ENCODE measurements at places on chromosomes 7 and 10.
A peak's percentile ranks its signal among the peaks of the same experiment; 100 is the strongest.

GRCh38 chr7:35035511-35035961 is 1.7 kb downstream of the DPY19L1 start:
- DNase-seq: no peak

DNA sequence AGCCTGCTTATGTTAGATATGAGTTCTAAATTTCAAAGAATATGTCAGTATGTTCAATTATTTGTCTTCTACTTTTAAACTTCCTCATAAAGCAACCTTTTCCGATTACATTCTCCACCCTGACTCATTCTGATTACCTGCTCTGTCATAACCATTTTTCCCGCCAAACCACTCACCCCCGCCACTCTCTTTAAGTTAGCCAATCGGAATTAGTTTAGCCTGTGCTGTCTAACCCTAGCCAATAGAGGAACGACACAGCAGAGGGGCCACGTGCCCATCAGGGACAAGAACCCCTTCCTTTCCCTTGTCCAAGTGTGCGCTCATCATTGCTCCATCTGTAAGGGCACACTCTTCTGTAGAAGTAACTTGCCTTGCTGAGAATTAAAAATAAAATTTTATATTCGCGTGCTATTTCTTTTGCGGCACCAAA is 91.4 kb downstream of the CCDC71L start:
- no peak for DNase-seq

GRCh38 chr10:130015075-130015695 is 51.1 kb upstream of the EBF3 start:
- no peak for DNase-seq

- DNase-seq: no peak
Observed at GRCh38 chr10:125484035-125484732, 198.8 kb downstream of the TEX36 start.

GRCh38 chr10:127080317-127080716 is 116.1 kb downstream of the INSYN2A start:
- DNase-seq: no peak

- no peak for DNase-seq
Observed at GRCh38 chr7:99146979-99147378, 3.1 kb upstream of the SMURF1 start.

DNA sequence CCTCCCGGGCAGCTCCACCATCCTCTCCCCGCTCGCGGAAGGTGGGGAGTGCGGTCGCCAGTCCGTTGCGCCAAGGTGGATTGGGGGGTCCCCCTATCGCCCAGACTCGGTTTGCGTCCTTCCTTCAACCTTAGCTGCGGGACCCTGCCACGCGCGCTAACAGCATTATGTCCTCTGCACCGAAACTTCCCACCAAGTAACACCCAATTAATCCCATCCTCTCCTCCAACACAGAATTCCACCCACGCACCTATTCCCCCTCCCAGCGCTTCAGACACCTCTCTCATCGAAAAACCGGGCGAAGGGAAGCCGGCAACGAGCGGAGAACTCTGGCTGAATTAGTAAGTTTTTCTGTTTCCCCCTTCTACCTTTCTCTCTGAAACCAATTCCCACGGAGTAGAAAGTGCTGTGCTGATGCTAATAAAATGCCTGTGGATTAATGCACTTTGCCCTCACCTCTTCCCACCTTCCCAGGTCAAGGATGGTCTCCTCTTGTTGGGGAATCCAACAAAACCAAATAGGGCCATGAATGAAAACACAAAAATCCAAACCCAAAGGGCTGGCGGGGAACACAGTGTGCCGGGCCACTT is 947 bp downstream of the HOXA3 start:
- DNase-seq: peak; percentile 81

GRCh38 chr10:17151716-17152115 is 22.1 kb upstream of the CUBN start:
- DNase-seq: no peak

GRCh38 chr7:115410434-115410820 is 488.5 kb downstream of the MDFIC start:
- no peak for DNase-seq

DNA sequence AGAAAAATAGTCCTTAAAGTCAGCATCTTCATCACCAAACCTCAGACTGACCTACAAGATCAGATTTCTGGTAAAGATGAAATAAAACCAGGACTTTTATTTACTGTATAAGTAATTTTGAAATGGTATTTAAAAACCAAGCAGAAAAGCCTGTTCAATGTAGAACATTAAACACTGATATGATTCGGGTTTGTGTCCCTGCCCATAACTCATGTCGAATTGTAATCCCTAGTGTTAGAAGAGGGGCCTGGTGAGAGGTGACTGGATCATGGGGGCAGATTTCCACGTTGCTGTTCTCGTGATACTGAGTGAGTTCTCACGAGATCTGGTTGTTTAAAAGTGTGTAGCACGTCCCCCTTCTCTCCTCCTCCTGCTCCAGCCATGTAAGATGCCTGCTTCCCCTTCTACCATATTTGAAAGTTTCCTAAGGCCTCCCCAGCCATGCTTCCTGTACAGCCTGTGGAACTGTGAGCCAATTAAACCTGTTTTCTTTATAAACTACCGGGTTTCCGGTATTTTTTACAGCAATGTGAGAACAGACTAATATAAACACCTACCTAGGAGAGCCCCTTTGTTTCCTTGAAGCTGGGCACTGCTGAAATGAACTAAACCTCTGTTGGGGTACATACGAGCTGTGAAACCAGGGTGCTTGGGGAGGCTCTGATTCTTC is 120.1 kb downstream of the KMT2E start:
- no peak for DNase-seq

- DNase-seq: no peak
Observed at GRCh38 chr7:33423646-33424020, 294.3 kb downstream of the BBS9 start.

- no peak for DNase-seq
Observed at GRCh38 chr10:33196710-33197491, 137.6 kb downstream of the NRP1 start.
